Hematopoietic multipotent progenitor cell treated with erythropoietin and hydrocortisone succinate and interleukin-3 and kit ligand, for 4 days (in vitro differentiated cells): ENCODE measurements at places on chromosomes 1 and 21.

DNA sequence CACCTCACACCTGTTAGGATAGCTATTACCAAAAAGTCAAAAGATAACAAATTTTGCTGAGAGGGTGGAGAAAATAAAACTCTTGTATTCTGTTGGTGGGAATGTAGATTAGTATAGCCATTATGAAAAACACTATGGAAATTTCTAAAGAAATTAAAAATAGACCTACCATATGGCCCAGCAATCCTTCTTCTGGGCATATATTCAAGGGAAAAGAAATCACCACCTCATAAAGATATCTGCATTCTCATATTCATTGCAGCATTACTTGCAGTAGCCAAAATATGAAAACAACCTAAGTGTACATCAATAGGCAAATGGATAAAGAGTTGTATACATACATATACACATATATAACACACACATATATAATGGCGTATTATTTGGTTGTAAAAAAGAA, 791.6 kb upstream of the RGS18 start:
- no peak for DNase-seq

DNA sequence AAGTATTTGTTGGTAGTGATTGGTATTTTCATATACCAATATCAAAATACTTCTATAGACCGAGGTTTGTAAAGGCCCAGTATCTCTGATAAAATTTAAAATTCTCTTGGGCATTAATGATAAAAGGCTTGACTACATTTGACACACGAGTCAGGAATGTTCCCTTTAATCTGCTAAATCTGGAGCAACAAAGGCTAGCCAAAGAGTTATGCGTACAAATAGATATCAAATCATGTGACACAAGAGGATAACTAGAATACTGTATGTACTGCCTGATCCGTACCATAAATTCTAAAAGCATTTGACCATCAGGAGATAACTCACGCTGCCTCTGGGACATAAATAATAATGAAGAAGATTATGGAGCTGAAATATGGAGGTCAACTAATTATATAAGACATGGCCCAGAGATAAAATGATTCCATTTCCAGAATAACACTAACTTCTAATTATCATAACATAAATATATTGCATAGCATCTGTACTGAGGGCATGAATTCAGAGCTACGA, 64.2 kb upstream of the SH3GLB1 start:
- DNase-seq: no peak

DNA sequence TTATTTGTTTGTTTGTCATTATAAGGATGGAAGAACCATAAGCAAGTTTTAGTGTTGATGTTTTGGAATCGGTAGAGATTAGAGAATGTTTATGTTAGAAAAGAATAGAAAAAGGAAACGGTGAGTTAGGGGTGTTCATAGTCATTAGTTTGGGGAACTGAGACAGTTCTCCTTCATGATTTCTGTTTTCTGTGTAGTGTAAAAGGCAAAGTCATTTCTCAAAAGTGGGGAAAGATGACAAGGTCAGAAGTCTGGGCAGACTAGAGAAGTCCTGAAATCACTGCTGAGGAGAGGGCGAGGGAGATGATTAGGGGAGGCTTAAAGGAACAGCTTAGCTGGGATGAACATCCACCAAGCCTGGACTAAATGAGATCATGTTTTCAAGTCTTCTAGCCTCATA, 498.9 kb downstream of the TTLL7 start:
- no peak for DNase-seq

DNA sequence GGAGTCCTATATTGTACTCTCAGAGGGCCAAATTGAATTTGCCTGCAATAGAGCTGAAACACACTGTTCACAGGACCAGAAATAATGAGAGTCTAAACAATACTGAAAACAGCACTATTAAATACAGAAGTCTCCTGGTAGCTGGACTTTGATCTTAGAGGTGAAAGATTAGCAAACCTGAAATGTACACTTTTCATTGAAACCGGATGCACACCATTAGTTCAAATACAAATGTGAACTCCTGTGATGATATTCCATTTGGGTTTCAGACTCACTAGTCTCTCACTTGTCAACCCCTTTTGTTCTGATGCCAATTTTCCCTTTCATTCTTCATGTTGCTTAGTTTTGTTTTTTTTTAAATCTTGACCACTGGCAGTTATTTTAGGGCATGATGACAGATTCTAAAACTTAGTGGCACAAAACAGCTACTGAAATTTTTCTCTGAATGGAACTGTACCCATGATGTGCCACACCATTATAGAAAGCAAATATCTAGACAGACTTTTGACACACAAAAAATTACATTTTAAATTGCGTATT, 5.9 kb upstream of the TNFSF4 start:
- DNase-seq: no peak

DNA sequence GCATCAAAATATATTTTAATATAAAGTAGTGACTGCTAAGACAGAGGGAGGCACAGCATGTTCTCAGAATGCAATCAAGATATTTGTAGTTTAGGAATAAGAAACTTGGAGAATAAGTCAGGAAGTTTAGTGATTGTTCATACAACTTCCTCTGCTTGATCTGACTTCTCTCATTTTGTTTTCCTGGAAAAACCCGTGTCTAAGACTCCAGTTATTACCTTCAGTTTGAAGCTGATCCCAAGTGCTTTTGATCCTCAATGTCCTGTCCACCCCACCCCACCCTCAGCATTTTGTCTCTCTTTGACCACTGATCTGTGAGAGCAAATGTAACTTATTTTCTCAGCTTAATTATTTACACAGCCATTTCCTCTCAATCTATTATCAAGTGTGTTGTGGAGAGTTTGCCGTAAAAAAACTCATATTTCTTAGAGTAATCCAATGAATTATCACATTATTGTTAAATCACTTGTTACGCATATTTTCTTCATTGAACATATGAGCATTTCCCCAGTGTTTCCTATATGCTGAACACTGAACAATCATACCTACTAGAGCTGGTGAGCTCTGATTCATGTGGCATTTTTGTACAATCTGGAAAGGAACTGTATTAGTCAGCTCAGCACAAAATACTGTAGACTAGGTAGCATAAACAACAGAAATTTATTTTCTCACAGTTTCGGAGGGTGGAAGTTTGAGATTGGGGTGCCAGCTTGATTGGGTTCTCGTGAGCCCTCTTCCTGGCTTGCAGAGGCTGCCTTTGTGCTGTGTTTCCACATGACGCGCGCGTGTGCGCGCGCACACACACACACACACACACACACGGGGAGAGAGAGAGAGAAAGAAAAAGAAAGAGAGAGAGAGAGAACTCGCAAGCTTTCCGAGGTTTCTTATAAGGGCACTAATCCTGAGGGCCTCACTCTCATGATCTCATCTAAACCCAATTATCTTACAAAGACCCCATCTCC, 65.5 kb upstream of the DPYD start:
- no peak for DNase-seq

DNA sequence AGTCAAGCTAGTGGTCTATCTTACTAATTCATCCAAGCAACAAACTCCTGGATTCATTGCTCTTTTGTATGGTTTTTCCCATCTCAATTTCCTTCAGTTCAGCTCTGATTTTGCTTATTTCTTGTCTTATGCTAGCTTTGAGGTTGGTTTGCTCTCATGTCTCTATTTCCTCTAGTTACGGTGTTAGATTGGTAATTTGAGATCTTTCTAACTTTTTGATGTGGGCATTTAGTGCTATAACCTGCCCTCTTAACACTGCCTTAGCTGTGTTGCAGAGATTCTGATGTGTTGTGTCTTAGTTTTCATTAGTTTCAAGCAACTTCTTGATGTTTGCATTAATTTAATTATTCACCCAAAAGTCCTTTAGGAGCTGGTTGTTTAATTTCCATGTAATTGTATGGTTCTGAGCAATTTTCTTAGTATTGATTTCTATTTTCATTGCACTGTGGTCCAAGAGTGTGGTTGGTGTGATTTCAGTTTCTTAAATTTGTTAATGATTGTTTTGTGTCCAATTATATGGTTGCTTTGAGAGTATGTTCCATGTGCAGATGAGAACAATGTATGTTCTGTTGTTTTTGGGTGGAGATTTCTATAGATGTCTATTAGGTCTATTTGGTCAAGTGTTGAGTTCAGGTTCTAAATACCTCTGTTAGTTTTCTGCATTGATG, 154.6 kb downstream of the PLPPR5 start:
- no peak for DNase-seq

DNA sequence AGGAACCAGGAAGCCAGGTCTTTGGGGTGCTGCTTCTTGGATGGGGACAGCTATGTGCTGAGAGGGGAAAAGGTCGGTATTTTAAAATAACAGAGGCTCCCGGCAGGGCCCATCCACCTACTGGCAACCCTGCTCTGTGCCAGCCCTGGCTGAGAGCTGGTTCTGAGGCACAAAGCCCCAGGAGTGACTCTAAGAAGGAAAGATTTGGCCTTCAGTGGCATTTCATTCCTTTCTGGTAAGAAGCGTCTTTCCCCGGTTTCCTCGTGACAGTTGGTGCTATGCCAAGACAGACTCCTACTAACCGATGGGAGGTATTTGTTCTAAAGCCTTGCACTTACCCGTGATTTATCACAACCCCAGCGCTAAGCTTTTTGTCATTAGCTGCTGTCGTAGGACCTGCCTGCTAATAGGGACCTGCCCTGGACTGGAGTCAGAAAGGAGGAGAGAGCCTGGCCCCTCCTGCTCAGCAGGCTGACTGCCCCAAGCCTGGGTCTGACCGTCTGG, 123.1 kb upstream of the ADAR start:
- DNase-seq: no peak

DNA sequence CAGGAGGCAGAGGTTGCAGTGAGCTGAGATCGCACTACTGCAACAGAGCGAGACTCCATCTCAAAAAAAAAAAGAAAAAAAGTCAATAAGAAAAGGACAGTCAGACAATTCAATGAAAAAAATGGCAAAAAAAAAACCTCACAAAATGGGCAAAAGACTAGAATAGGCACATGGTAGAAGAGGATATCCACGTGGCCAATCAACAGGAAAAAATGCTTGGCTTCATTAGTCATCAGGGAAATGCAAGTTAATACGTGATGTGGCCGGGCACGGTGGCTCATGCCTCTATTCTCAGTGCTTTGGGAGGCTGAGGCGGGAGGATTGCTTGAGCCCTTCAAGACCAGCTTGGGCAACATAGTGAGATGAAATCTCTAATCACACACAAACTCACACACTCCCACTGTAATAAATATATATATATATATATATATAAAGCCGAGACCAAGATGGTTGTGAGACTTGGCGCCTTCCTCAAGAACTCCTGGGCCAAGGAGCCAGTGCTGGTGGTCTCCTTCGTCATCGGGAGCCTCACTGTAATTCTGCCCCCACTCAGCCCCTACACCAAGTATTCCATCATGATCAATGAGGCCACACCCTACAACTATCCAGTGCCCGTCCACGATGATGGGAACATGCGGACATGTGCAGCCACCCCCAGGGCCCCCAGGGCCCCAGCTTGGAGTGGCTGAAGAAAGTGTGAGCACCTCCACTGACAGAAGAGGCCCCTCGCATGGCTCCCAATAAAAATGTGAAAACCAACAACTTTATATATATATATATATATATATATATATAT, 22.9 kb upstream of the LEFTY2 start:
- DNase-seq: no peak

GRCh38 chr1:234586304-234586703, 23.7 kb downstream of the IRF2BP2 start:
- no peak for DNase-seq

GRCh38 chr1:24385160-24385940, 28.2 kb downstream of the STPG1 start:
- peak; percentile 54 for DNase-seq

GRCh38 chr1:151311589-151312331, 15.5 kb downstream of the PI4KB start:
- DNase-seq: peak; percentile 63

DNA sequence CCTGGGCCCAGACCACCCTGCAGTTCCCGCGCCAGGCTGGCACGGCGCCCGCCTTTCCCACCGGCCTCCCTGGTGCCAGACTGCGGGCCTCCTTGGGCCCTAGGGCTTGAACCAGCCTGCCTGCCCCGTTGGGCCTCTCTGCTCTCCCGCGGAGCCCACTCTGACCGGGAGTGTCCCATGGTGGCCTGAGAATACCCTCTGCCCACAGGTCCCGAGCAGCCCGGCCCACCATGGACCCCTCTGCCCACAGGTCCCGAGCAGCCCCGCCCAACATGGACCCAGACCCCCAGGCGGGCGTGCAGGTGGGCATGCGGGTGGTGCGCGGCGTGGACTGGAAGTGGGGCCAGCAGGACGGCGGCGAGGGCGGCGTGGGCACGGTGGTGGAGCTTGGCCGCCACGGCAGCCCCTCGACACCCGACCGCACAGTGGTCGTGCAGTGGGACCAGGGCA, 7.9 kb downstream of the MIB2 start:
- no peak for DNase-seq

DNA sequence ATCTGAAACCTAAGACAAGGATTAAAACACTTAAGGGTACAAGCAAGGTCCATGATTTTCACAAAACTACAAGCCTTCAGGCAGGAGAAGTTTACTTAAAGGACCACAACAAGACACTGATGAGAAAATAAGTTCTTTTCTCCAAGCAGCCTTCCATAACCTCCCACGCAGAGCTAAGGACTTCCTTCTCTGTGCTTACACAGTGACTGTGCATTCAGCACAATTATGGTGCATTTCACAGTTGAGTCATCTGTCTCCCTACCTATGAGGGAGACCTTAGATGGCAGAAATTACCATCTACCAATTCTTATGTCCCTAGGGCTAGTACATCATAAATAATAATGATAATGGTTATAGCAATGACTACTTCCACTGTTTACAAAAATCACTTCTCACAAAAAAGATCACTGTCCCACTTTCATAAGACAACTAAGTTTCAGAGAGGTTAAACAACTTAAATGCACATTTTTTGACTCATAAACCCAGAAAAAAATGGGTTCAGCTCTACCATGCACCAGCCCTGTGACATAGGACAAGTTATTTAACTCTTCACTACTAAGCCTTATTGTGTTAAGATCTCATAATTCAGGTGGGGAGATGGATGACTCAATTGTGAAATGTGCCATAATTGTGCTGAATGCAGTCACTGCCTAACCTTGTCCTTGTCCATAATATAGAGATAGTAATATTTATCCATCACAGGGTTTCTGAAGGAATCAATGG, 45.3 kb downstream of the TARBP1 start:
- DNase-seq: no peak

DNA sequence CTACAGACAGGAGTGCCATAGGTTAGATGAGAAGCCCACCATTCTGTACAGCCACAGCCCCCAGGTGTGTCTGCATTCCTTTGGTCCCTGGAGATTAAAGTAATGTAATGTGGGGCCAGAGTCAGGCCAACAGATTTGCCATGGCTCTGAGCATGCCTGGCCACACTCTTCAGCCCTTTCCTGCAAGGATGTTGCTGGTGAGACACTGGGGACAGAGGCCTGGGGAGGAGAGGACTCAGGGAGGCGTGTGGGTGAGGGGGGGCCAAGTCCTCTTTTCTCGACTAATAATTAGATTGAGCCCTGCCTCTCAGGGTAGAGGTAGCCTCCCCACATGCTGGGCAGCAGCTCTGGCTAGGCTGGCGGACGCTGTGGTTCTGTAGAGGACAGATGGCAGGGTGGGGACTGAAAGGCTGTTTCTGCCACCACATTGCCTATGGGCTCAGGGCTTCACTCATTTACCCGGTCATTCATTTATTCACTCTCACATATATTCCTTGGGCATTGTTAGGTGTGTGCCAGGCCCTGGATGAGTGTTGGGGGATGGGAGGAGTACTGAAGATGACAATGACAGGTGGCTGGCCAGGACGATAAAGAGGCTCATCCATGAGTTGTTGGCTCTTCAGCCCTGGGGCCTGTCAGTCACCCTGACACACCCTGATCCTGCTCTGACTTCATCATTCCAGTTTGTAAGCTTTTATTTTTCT, 7.1 kb upstream of the PRCC start:
- DNase-seq: no peak

GRCh38 chr1:247385283-247385682, 30.7 kb upstream of the NLRP3 start:
- DNase-seq: no peak

GRCh38 chr1:246907472-246907871, 24.3 kb downstream of the AHCTF1 start:
- DNase-seq: peak; percentile 86
